Endothelial cell of umbilical vein (primary cell): ENCODE measurements at places on chromosomes 3 and 15. TPM values are rescaled to one million over a fixed set of nuclear protein-coding genes. Genes with fewer than 3 reads are reported as not detected.

DNA sequence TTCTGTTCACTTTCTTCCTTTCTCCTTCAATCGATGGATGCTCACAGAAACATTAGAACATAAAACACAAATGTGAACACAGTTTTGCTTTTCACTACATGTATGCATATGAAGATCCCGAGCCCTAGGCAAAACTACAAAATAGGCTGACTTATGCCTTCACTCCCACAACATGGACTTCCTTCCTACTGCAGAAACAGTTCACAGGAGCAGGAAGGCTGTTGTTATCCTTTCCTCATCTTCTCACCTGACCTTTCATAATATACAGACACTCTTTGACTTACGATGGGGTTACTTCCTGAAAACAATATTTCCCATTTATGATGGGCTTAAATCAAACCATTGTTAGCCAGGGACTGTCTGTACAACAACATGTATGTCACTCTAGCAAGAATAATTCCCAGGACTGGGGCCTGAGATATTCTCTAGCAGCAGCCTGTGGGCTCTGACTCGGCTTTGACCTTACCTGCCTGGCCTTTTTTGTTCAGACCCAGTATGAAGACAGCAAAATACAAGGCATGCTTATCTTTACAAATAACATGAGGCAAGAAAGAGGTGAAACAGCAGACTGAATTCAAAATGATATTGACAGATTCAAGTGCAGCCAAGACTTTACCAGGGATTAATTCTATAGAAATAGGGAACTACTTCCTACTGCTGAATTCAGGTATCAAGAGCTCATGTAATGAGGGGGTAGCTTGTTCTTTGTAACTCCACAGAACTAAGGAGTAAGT, 51.8 kb upstream of the PLXND1 start:
- DNase-seq: peak; percentile 85

- DNase-seq: no peak
Measured at GRCh38 chr3:151867666-151868065, 5.8 kb upstream of the SUCNR1 start.

GRCh38 chr3:183182073-183182472, 19.5 kb upstream of the LAMP3 start:
- no peak for DNase-seq

Gene SPATA12
- 0.14 TPM in 1 of 2 replicates, not detected in the other for total RNA-seq

Gene SENP8
- total RNA-seq: 1.3 and 1.4 TPM in 2 replicates

DNA sequence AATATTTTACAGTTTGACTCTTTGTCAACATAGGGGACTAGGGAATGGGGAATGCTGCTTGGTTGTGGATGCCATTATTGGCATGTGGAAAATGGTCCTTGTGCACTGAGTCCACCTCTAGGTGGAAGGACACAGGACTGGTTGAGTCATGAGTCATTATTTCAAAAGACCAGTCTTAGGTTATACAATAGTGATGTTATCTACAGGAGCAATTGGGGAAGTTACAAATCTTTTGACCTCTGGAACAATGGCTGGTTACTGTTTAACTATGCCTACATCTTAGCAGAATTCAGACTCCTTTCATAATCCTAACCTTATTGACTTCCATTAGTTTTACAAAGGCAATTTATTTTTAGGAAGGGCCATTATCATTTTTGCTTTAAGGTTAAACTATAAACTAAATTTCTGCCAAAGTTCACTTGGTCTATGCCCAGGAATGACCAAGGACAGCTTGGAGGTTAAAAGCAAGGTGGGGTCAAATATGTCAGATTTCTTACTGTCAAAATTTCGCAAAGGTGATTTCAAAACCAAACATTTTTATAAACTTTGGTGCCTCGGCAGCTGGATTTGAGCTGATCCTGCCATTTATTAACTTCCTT, 11.8 kb upstream of the CCR8 start:
- DNase-seq: no peak

GRCh38 chr3:66265649-66266048, 44.8 kb downstream of the SLC25A26 start:
- no peak for DNase-seq

GRCh38 chr15:70856884-70857561, 3.1 kb upstream of the LARP6 start:
- peak; percentile 99 for DNase-seq

GRCh38 chr15:65335278-65336055, 31.0 kb downstream of the RNU5B-1 start:
- DNase-seq: no peak

DNA sequence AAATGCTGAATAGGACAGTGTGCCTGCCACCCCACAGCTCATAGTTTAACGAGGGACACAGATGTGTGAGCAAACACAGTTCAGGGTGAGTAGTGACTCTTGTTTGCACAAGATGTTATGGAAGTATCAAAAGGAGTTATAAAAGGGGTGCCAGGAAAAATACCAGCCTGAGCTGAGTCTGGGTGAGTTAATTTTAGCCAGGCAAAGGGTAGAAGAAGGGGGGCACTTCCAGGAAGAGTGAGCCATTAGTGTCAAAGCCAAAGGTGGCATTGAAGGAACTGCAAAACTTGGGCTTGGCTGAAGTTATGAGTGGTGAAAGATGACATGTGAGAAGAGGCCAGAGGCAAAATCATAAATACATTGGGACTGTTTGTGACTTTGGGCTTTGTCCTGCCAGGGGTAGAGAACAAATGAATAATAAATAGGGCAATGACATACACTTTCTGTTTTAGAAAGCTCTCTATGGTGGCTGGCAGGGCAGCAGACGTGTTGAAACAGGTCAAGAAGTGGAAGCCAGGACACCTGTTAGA, 1.9 kb upstream of the SPPL2A start:
- DNase-seq: no peak

- no peak for DNase-seq
Measured at GRCh38 chr15:54792526-54792925, 404.2 kb downstream of the RSL24D1 start.

GRCh38 chr3:30516238-30516637, 90.2 kb upstream of the TGFBR2 start:
- DNase-seq: peak; percentile 83

- no peak for DNase-seq
Measured at GRCh38 chr3:55000546-55000945, 72.7 kb upstream of the LRTM1 start.

DNA sequence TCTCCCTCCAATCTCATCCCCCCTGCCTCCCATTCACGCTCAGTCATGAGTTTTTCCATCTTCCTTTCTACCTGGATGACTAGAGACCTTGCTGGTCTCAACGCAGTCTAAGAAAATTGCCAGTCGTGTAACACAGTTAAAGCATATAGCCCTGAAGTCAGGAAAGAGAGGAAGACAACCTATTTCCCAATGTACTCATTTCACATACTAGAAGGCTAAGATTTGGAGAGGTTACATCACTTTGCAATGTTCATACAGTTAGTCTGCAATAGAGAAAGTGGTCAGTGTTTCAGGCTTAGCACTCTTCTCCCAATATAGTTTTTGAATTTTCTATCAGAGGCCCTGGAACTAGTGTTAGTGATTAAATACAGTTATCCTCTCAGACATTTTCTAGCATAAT, 278.6 kb downstream of the EDEM1 start:
- DNase-seq: no peak

DNA sequence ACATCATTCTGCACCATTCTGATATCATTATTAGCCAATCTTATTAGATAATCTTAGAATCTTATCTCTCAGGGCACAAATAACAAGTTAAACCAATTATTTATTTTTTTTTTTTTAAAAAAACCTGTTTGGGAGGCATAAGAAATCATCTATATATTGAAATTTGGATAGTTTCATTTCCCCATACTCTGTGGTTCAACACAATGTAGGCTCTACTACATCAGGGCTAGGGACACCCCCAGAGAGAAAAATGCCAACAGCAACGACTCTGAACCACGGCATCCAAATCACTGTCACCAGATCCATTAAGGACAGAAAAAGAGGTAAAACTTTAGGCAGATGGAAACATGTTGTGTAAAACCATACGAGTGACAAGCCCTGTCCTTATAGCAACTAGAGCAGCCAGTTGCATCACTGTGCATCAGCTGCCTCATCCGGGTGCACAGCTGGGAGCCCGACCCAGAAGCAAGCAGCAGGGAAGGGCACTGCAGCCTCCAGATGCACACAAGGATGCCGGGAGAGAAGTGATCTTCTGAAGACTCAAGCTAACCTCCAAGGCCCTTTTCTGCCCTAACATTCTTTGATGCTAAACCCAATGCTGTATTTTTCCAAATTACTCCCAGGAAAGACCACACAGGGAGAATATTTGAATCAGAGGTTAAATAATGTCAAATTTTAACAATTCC, 381.1 kb downstream of the CTNNB1 start:
- DNase-seq: no peak

- DNase-seq: peak; percentile 93
Measured at GRCh38 chr3:4980229-4981203, 1.3 kb downstream of the BHLHE40 start.

DNA sequence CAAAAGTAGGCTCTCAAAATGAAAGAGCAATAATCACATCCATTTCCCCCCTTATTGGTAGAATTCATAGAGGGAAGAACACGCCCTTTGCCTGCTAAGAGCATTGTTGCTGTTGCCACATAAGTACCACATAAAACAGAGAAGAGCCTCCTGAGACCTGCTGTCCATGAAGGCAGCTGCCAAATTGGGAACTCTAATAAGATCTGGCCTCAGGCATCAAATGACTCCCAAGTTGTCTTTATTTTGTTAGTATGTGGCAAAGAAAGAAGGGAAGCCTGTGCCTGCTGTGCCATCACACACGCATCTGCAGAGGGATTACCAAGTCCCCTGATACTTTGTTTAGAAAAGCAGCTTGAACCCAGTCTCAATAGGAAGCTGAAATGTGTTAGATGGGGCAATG, 23.9 kb downstream of the VGLL3 start:
- DNase-seq: no peak

Gene SERPINI2
- total RNA-seq: not detected in 2 replicates

GRCh38 chr15:45674677-45675076, 39.8 kb downstream of the SQOR start:
- DNase-seq: no peak

Gene RTP3
- not detected in 2 replicates for total RNA-seq

Gene THRB
- 0.18 TPM in 1 of 2 replicates, not detected in the other for total RNA-seq

DNA sequence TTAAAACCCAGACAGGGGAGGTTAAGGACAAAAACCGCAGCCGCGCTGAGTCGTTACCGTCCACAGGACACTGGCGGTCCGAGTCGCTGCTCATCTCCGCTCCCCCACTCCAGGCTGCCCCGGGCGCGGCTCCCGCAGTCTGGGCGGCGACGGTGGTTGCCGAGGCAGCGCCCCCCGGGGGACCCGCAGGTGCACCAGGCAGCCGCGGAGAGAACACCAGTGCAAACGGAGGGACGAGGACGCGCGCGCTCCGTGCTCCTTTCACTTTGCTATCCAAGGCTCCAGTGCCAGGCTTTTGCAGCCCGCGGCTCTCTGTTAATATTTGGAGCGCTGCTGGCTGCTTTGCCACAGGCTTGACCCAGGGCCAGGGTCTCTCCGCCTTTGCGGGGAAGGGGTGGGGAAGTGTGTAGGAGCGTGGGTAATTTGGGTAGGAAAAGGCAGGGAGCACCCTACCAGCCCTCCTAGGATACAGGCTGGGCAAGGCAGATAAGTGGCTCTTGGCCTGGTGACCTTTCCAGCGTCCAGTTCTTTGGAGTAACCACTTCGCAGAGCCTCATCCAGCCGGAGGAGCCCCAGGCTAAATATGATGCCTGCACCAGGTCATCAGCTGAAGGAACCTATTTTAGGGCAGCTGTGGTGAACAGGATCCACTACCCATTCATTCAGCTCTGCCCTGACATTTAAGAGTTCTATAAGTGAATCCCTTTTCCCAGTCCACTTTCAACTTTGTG, at the start of gene GADL1:
GADL1 (minus strand) TSS at position 141 of the 731 bp plus-strand sequence; CDS start at position 94, 47 bp downstream.
- DNase-seq: peak; percentile 8

GRCh38 chr3:22141769-22142168, 390.8 kb upstream of the ZNF385D start:
- no peak for DNase-seq

DNA sequence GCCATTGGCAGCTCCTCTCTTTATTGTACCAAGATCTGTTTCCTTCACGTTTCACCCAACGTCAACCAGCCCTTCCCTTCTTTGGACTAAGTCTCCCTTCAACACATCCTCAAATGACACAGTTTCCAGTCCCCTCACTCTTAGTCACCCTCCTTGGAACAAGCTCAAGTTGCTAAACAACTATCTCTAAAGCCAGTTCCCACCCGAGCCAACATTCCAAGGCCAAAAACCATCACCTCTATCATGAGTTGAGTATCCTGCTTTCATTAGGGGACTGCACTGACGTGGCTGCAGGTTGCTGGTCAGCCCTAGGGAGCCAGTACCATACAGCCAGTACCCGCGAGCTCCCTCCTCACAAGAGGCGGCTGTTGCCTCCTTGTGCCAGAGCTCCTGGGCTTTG, 73.8 kb downstream of the LIPC start:
- no peak for DNase-seq

Gene CMTM7
- total RNA-seq: 44.7 and 47.1 TPM in 2 replicates

DNA sequence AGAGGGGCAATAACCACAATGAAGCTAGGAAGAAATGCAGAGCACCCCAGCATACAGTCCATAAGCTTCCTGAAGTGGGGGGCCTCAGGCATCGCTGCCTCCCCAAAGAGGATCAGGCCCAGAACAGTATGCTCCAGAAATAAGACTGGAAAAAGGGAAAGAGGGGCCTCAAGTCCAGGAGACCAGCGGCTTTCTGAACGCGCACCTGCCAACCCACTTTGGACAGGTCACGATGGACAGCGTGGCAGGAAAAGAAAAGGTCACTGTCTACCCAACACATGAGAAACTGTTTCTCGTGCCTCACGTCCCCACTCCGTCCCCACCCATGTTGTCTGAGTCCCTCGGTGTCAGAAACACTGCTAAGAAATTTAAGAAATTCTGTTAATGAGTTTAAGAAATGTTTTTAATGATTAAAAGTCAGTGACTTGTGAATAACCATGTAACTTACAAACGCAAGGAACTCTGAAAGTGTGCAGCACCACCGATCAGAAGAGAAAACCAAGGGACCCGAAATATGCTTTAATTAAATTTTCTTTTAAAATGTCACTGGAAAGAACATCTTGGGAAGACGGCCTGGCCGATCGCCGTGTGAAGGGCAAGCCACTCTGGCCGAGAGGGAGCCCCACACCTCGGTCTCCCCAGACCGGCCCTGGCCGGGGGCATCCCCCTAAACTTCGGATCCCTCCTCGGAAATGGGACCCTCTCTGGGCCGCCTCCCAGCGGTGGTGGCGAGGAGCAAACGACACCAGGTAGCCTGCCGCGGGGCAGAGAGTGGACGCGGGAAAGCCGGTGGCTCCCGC, 1.7 kb upstream of the PPARG start:
- DNase-seq: no peak

DNA sequence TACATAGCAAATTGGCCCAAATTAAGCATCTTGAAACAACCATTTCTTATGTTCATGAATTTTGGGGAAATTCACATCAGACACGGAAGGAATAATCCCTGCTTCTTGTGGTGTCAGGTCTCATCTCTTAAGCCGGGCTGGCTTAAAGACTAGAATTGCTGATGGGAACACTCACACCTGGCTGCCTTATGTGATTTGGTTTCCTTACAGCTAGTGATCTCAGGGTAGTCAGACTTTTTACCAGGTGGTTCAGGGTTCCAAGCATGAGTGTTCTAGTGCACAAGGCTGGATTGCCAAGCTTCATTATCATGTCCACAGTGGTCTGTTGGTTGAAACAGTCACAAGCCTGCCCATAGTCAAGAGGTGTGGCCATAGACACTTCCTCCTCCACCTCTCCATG, 20.3 kb upstream of the CCNL1 start:
- DNase-seq: no peak

Gene ADCY5
- total RNA-seq: not detected in 2 replicates
